GM23338 (cell line): ENCODE measurements at places on chromosomes 3 and 15. TPM values are rescaled to one million over a fixed set of nuclear protein-coding genes. Genes with fewer than 3 reads are reported as not detected.

The CHRD gene
- 0.23 and 0.34 TPM in 2 replicates for polyA plus RNA-seq

The SLC9C1 gene
- polyA plus RNA-seq: 0.66 and 1.8 TPM in 2 replicates

The TNFAIP8L3 gene
- polyA plus RNA-seq: 0.21 and 0.23 TPM in 2 replicates

The SLC22A14 gene
- not detected in 2 replicates for polyA plus RNA-seq

The FAM162A gene
- polyA plus RNA-seq: 227 and 234 TPM in 2 replicates

The CLDN11 gene
- polyA plus RNA-seq: 5.2 and 6.8 TPM in 2 replicates

The CELSR3 gene
- 7.5 and 8.3 TPM in 2 replicates for polyA plus RNA-seq

DNA sequence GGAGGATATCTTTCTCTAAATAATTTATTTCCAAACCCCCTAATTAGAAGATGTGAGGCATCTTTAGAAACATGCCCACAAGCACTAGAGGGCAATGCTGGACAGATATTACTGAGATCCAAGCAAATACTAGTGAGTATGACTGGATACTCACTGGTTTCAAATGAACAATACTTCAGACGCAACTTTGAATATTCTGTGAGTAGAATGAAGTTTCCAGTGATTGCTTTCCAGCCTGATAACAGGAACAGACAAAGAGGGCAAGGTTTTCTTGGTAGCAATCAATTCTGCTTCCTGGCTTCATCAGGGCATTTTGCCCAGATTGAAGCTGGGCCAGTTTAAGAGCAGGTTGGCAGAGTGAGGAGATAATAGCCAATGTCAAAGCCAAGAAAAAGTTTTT is 442.6 kb upstream of the PDZRN3 start:
- no peak overlapping the region for H3K4me3 ChIP-seq
- peak; percentile 27 for DNase-seq
- no peak overlapping the region for H3K27ac ChIP-seq
- peaks cover 23% of the 10 kb centered on the region for H3K4me1 ChIP-seq

DNA sequence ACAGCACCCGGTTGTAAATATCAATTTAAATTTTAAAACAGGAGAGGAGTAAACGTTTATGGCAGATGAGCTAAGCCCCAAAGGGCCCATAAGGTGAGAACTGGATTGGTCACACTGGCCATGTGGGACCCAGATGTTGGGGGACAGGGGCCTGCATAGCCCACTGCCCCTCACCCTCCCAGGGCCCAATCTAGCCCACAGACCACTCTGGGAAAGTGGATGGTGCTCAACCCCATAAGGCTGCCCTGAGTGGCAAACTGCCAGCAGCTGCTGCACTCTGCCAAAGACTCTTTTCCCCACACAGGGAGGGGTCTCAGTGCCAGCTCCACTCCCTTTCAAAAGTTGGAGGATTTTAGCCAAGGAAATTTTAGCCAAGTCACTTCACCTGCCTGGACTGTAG is 42.5 kb downstream of the CCDC12 start:
- peaks cover 12% of the 10 kb centered on the region; the same call in 1 of the 2 replicates for H3K4me1 ChIP-seq
- no peak overlapping the region for H3K4me3 ChIP-seq
- H3K36me3 ChIP-seq: no peaks in the 10 kb centered on the region; the same call in 1 of the 2 replicates
- DNase-seq: no peak
- no peak overlapping the region for H3K27ac ChIP-seq

DNA sequence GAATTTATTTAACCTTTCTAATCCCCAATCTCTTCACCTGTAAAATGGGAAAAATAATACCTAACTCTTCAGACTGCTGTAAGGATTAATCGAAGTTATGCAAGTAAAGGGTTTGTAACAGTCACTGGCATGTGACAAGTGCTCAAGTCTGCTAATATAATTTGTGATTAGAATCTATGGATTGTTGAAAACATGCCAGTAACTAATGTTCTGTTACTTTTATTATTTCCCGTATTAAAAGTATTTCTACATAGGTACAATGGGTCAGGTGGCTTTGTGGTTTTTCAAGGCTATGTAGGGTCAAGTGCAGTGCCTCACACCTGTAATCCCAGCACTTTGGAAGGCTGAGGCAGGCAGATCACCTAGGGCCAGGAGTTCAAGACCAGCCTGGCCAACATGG is 29.4 kb downstream of the ULK4 start:
- no peaks in the 10 kb centered on the region for H3K27me3 ChIP-seq
- no peak overlapping the region for H3K27ac ChIP-seq
- no peaks in the 10 kb centered on the region for H3K4me1 ChIP-seq

GRCh38 chr3:178802259-178802658 is 266.0 kb downstream of the KCNMB2 start:
- no peak for DNase-seq
- H3K27ac ChIP-seq: no peak overlapping the region
- H3K4me1 ChIP-seq: peaks cover 15% of the 10 kb centered on the region
- no peaks in the 10 kb centered on the region for H3K27me3 ChIP-seq
- H3K36me3 ChIP-seq: no peaks in the 10 kb centered on the region
- no peak overlapping the region for H3K4me3 ChIP-seq

DNA sequence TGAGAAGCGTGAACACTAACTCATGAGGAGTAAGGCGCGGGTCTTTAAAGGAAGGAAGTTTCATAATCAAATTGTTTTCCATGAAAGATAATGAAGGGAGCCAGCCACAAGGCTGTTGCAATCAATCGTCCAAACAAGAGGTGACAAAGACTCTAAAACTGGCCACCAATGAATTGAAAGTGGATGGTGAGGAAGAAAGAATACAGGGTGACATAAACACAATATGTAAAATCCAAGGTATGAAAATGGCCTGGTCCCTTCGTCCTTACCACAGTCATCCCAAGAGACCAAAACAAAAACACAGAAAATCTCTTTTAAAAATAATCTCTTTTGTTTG is 12.0 kb downstream of the CD86 start:
- no peak overlapping the region for H3K4me3 ChIP-seq
- H3K27me3 ChIP-seq: no peaks in the 10 kb centered on the region
- H3K36me3 ChIP-seq: no peaks in the 10 kb centered on the region
- no peak overlapping the region for H3K27ac ChIP-seq
- DNase-seq: no peak

GRCh38 chr3:64344721-64345207 is 119.5 kb upstream of the PRICKLE2 start:
- H3K4me3 ChIP-seq: no peak overlapping the region
- no peaks in the 10 kb centered on the region for H3K27me3 ChIP-seq
- no peaks in the 10 kb centered on the region for H3K36me3 ChIP-seq
- H3K4me1 ChIP-seq: peaks cover 31% of the 10 kb centered on the region
- H3K27ac ChIP-seq: peak overlapping the region; percentile 29; the same call in 1 of the 2 replicates

- H3K4me1 ChIP-seq: peaks cover 9% of the 10 kb centered on the region
- DNase-seq: peak; percentile 50
- no peaks in the 10 kb centered on the region for H3K36me3 ChIP-seq
- H3K27me3 ChIP-seq: no peaks in the 10 kb centered on the region
These were observed 21.5 kb upstream of the MORF4L1 start for GRCh38 chr15:78850941-78851755.

DNA sequence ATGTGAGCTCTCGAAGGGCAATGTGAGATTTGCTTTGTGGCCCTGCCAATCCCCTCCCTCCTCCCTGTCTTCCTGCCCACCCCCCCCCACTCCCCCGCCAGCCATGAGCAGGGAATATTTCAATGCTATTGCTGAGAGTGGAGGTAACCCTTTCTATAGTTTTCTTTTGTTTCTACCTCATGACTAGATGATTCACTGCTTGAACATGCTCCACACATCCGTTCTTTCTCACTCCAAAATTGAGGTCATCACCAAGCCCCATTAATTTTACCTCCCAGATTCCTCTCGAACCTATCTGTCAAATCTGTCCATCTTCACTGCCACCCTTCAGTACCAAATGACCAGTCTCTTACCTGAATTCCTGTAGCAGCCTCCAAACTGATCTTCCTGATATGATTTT is 12.2 kb downstream of the ZNF774 start:
- H3K4me3 ChIP-seq: no peak overlapping the region
- H3K27ac ChIP-seq: no peak overlapping the region
- no peaks in the 10 kb centered on the region for H3K27me3 ChIP-seq
- H3K4me1 ChIP-seq: no peaks in the 10 kb centered on the region
- H3K36me3 ChIP-seq: no peaks in the 10 kb centered on the region
- no peak for DNase-seq

DNA sequence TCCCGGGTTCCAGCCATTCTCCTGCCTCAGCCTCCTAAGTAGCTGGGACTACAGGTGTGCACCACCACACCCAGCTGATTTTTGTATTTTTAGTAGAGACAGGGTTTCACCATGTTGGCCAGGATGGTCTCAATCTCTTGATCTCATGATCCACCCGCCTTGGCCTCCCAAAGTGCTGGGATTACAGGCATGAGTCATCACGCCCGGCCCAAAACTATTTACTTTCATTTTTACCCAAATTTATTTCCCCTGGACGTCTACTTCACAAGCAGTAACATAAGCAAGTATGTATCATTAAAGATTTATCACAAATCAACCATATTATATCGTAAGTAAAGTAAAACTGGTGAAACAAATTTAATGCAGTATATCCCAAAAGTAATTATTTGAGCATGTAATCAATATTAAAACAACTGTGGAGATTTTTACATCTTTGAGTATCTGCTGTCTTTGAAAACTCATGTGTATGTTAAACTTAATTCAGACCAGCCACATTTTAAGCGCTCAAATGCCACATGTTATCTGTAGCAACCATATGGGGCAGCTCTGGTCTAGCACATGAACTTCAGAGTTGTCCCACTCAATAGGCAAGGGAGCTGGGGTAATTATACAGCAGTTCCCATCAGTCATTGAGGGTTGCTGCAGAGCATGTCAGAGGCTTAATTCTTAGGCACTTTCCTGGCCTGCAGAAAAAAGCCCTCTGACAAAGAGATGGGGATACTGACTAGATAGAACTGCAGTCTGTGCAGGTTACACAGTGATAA is 185.7 kb upstream of the CTDSPL start:
- no peak for DNase-seq
- H3K27ac ChIP-seq: no peak overlapping the region
- no peak overlapping the region for H3K4me3 ChIP-seq
- no peaks in the 10 kb centered on the region for H3K4me1 ChIP-seq
- no peaks in the 10 kb centered on the region for H3K36me3 ChIP-seq
- H3K27me3 ChIP-seq: no peaks in the 10 kb centered on the region

DNA sequence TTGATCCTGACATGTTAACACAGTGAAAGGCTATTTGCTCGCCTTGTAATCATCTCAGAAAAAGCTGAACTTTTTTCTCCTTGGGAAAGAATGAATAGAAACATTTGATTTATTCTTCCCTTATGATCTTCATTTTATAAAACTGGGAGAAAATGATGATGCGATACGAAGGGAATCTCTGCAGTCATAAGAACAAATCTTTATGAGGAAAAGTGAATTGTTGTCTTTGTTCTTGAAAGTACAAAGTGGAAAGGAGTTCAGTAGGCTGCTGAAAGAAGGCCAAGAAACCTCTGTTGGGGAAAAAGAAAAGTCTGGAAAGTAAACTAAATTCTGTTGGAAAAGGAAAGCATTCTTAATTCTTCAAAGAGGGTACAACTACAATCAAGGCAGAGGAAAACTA is 248.8 kb downstream of the NSUN3 start:
- no peaks in the 10 kb centered on the region for H3K27me3 ChIP-seq
- no peaks in the 10 kb centered on the region for H3K4me1 ChIP-seq
- H3K36me3 ChIP-seq: no peaks in the 10 kb centered on the region
- no peak overlapping the region for H3K27ac ChIP-seq

DNA sequence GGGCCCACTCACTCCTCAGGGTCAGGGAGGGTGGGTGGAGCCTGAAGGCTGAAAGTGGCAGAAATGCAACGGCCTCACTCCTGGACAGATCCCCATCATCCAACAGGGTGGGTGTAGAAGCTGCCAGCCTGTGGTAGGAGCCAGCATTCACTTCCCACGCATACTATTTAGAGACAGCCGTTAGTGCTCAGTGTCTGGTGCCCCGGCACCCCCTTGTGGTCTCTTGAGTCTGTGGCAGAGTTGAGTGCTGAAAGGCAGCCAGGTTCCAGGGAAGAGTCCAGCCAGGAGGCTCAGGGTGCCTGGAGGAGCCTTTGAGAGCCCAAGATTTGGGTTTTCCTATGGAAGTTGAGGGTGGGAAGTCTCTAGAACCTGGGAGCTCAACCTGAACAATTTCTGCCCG is 2.1 kb upstream of the GNAT1 start:
- no peaks in the 10 kb centered on the region for H3K4me1 ChIP-seq
- no peak overlapping the region for H3K4me3 ChIP-seq
- no peaks in the 10 kb centered on the region; the same call in 1 of the 2 replicates for H3K36me3 ChIP-seq
- peaks cover 10% of the 10 kb centered on the region; the same call in 1 of the 2 replicates for H3K27me3 ChIP-seq
- no peak overlapping the region for H3K27ac ChIP-seq
